Thoracic aorta (tissue), 2 donors: ENCODE measurements at places on chromosomes 4 and X.

DNA sequence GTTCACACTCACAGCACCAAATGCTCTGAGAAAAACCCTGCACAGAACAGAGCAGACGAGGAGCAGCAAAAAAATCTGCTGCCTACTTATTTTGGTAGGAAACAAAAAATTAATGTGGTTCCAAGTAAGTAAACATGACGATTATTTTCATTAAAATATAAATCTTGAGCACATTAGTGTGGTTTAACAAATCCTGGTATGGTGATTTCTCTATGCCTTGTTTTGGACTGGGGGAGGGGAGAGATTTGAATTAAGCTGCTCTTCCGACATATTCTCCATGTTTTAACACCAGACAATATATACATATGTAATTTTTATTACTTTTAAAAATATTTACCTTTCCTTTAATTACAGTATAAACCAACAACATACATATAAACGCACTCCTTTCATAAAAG, 1.8 kb downstream of the CAMK2D start:
- DNase-seq, result no peak

- no peak for DNase-seq
Measured at GRCh38 chr4:152106781-152107321, 346.0 kb upstream of the GATB start.

DNA sequence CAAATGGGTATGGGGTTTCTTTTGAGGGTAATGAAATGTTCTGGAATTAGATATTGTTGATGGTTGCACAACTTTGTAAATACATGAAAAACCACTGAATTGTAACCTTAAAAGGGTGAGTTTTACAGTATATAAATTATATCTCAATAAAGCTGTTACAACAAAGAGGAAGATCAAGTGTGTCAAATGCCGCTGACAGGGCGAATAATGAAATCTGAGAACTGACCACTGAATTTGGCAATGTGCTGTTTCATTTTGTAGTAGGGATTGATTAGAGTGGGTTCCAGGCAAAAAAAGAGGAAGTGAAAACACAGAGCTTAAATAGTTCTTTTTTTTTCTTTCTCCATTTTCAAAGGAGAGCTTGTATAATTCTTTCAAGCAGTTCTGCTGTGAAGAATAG, 161.1 kb upstream of the NAP1L5 start:
- DNase-seq, result no peak

- no peak for DNase-seq
Measured at GRCh38 chr4:143383005-143383574, 46.4 kb downstream of the GAB1 start.

DNA sequence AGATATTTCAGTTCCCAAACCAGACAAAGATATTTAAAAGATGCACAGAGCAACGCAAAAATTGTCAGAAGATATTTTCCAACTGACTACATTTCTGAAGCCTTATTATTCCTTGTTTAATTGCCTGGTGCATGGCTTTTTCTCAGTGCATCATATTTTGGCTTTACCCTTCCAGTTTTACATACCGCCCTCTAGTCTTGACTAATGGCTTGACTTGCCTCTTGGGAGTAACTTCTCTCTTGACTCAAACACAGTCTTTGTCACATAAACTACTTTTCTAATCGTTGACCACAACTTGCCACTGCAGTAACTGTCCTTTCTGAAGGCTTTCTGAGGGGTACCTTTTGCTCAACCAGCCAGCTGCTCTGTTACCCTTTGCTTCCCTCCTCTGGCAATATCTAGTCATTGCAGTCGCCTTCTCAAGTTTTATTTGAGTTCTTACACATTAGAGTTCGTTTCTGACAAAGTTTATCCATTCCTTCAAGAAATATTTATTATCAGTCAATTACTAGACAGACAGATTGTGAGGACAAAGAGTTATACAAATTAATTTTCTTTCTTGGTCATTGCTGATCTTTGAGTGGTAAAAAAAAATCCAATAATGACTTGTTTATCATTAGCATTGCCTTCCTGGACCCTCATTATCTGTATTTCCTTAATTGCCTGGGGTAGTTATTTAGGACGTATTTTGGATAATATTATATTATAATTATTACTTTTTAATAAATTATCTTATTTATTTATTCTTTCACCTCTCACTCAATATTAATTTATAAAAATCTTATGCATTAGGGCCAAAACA, 506.9 kb upstream of the PCDH10 start:
- DNase-seq, result no peak

DNA sequence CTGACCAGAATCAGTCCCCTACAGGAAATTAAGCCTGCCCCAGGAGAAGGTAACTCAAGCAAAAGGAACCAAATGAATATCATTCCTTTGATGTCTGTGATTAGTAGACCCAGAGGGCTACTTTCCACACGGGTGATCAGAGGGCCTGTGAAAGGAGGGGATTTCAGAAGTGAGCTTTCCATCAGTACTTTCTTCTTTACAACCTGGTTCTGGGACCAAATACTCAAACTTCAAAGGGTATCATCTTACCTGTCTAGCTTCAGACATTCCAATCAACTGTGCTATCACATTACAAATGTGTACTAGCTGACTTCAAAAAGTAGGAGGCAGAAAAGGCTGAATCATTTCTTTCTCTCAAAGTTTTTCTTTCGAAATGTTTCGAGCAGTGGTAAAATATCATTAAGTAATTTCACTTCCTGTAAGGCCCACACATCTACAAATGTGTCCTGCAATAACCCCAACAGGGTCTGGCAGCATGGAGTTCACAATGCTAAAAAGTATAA, 23.9 kb downstream of the ACSL4 start:
- DNase-seq, result no peak

DNA sequence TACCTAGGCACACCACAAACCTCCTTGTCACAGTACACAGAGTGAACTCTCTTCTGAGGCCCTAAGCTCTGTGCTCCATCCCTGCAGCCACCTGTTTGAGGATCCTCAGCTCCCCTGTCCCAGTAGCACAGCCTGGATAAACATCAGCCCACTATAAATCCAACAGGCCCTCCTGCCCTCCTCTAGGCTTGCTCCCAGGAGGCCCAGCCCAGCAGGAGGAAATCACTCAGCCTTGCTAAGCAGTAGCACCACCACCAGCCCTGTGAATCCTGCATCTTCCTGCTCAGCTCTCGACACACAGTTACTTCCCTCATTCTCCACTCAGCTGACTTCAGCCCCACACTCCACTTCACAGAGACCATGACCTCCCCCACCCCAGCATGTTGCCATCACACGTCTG, 273.9 kb downstream of the BCOR start:
- DNase-seq, result no peak

DNA sequence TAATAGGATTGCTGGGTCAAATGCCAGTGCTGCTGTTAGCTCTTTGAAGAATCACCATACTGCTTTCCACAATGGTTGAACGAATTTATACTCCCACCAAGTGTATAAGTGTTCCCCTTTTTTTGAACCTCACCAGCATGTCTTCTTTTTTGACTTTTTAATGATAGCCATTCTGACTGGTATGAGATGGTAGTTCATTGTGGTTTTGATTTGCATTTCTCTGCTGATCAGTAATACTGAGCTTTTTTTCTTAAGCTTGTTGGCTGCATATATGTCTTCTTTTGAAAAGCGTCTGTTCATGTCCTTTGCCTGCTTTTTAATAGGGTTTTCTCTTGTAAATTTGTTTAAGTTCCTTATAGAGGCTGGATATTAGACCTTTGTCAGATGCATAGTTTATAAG, 14.8 kb downstream of the USP38 start:
- no peak for DNase-seq

DNA sequence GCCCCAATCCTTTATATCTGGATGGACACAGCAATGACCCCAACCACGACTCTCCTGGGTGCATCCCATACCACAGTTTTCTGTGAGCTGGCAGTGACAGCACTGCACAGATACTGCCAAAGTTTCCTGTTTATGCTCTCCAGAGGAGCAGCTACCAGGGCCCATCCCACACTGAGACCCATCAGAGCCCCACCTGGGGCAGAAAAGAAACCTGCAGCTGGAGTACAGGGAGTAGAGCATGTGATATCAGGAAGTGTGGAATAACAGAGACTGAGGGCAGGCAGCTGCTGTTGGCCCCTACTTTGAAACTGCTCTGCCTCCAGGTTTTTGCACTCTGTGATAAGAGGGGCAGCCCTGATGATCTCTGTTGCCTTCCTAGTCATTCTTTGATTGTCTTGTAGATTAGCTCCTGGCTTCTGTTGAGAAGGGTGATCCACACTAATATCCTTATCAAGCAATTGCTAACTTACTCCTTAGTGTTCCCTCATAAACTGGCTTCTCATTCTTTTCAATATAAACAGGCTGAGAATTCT, 526.3 kb upstream of the TECRL start:
- no peak for DNase-seq

GRCh38 chr4:122700178-122700725, 32.3 kb upstream of the BBS12 start:
- no peak for DNase-seq

- DNase-seq, result no peak
Measured at GRCh38 chr4:80897537-80898303, 132.8 kb upstream of the BMP3 start.

GRCh38 chr4:108272046-108272445, 103.3 kb upstream of the LEF1 start:
- no peak for DNase-seq

GRCh38 chr4:3017504-3017903, 54.1 kb downstream of the GRK4 start:
- no peak for DNase-seq

DNA sequence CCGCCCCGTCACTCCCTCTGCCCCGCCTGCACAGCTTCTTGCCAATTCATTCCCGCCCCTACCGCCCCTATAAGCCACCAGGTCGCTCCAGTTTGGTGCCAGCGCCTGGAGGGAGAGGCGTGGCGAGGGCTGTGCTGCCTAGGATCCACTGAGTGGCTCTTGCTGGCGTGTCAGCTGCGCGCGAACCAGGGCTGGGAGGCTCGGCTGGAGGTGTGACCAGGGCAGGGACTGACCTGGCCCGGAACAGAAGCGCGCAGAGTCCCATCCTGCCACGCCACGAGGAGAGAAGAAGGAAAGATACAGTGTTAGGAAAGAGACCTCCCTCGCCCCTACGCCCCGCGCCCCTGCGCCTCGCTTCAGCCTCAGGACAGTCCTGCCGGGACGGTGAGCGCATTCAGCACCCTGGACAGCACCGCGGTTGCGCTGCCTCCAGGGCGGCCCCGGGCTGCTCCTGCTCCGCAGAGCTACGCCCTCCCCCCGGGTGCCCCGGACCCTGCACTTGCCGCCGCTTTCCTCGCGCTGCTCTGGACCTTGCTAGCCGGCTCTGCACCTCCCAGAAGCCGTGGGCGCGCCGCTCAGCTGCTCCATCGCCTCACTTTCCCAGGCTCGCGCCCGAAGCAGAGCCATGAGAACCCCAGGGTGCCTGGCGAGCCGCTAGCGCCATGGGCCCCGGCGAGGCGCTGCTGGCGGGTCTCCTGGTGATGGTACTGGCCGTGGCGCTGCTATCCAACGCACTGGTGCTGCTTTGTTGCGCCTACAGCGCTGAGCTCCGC, at the start of gene GPR78:
Gene GPR78, plus strand, starts transcription at position 72 of the 773 bp plus-strand sequence. Its CDS starts 591 bp downstream, at position 663.
- DNase-seq, result no peak

- no peak for DNase-seq
Measured at GRCh38 chr4:79467246-79467932, 59.4 kb upstream of the GK2 start.

DNA sequence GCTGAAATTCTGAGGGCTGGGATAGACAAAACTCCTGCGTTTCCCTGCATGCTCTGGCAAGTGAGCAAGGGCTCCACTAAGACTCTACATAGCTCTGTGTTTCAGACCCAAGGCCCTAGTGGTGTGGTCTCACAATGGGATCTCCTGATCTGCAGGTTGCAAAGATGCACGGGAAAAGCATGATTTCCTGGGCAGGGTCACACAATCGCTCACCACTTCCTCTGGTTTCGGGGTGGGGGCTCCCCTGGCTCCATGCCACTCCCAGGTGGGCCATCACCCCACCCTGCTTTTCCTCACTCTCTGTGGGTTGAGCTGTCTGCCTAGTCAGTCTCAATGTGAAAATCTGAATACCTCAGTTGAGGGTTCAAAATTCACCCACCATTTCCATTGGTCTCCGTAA, 111.5 kb downstream of the KLF8 start:
- no peak for DNase-seq

- DNase-seq, result no peak
Measured at GRCh38 chr4:61200187-61200915, at the start of gene ADGRL3. Gene ADGRL3 (plus strand): TSS chr4:61200326.

- DNase-seq, result no peak
Measured at GRCh38 chr4:4704267-4704666, 155.2 kb upstream of the MSX1 start.

- DNase-seq, result no peak
Measured at GRCh38 chrX:11311706-11312105, 18.5 kb downstream of the AMELX start.

DNA sequence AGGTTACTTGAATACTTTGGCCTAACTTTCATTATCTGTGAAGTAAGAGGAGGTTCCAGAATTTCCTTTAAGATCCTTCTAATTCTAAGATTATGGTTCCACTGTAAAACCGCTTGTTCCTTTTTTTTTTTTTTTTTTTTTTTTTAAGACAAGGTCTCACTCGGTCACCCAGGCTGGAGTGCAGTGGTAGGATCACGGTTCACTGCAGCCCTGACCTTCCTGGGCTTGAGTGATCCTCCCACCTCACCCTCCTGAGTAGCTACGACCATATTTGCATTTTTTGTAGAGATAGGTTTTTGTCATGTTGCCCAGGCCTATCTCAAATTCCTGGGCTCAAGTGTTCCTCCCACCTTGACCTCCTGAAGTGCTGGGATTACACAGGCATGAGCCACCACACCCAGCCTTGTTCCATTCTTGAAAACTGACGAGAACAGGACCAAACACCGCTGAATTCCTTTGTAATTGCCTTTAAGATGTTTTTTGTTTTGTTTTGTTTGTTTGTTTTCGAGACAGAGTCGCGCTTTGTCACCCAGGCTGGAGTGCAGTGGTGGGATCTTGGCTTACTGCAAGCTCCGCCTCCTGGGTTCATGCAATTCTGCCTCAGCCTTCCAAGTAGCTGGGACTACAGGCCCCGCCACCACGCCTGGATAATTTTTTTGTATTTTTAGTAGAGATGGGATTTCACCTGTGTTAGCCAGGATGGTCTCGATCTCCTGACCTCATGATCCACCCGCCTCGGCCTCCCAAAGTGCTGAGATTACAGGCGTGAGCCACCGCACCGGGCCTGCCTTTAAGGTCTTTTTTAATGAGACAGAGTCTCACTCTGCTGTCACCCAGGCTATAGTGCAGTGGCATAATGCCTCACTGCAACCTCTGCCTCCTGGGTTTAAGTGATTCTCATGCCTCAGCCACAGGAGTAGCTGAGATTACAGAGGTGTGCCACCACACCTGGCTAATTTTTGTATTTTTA, 6.8 kb downstream of the PDS5A start:
- no peak for DNase-seq

DNA sequence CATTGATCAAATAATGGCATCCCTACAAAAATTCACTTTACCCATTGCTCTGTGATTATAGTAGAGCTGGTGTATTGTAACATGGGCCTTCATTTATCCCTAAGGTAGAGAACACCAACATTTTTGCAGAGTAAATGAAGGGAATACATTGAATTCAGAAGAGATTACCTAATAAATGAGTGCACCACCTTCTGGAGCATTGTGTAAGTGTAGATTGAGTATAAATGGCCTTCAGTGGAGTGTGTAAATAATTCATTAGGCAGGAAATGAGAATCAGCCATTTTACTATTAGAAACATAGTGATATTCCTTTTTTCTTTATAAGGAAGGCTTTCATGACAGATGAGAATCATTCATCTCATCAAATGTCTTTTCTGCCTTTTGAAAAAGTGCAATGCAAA, 155.8 kb downstream of the FAM47B start:
- no peak for DNase-seq

- DNase-seq, result no peak
Measured at GRCh38 chr4:105128208-105128607, 18.5 kb upstream of the TET2 start.
